ENCODE measurements at places on chromosomes 6 and 20.
A peak's percentile ranks its signal among the peaks of the same experiment; 100 is the strongest.

- DNase-seq: no peak
Measured at GRCh38 chr6:46035242-46035641, 19.6 kb upstream of the CLIC5 start.

DNA sequence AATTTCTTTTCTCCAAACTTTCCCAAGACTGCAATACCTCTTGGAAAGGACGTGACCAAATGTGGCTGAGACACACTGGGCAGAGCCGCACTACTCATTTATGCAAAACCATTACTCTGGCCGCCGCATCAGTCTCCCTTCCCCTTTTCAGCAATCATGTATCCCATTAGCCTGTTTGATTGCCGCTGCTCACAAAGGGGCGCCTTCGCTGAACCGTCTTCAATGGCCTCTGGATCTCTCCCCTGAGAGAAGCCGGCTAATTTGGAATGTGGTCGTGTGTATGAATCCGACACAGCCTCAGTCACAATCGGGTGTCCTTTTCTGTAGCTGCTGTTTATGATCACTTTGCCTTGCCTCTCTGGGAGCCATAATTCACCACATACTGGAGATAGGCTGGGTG, 361.1 kb downstream of the ZFAND3 start:
- no peak for DNase-seq

DNA sequence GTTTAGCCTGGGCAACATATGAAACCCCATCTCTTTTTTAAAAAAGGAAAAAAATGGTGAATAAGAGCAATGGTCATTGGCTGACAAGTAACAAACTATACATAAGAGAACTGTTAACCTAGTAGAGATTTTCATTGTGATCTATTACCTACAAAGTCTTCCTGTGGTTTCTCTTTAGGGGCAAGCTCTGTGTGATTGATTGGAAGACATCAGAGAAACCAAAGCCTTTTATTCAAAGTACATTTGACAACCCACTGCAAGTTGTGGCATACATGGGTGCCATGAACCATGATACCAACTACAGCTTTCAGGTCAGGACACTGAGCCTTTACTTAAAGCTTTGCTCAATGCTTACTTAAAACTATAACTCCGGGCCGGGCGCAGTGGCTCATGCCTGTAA, 19.2 kb downstream of the MGME1 start:
- DNase-seq: no peak

DNA sequence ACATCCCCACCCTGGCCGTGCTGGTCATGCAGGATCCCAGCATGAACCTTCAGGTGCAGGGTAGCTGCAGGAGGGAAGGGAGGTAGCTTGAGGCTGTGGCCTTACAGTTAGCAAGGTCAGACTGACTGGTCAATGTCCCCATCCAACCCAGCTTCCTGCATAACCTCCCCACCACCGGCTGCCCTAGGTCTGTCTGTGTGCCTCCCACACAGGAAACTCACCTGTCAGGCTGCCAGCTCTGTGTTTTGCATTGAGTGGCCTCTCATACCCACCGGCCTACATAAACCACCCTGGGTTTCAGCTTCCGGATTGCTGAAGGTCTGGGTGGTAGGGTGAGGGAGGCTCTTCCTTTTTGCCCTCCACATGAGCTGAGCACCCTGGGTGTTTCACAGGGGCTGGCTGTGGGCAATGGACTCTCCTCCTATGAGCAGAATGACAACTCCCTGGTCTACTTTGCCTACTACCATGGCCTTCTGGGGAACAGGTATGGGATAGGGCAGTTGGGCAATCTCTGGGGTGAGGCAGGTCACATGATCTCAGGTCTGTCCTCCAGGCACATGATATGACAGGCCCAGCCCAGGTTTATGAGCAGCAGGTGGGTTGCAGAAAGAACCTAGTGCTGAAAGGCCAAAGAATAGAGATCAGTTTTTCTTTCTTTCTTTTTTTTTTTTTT, 1.8 kb downstream of the CTSA start:
- no peak for DNase-seq

DNA sequence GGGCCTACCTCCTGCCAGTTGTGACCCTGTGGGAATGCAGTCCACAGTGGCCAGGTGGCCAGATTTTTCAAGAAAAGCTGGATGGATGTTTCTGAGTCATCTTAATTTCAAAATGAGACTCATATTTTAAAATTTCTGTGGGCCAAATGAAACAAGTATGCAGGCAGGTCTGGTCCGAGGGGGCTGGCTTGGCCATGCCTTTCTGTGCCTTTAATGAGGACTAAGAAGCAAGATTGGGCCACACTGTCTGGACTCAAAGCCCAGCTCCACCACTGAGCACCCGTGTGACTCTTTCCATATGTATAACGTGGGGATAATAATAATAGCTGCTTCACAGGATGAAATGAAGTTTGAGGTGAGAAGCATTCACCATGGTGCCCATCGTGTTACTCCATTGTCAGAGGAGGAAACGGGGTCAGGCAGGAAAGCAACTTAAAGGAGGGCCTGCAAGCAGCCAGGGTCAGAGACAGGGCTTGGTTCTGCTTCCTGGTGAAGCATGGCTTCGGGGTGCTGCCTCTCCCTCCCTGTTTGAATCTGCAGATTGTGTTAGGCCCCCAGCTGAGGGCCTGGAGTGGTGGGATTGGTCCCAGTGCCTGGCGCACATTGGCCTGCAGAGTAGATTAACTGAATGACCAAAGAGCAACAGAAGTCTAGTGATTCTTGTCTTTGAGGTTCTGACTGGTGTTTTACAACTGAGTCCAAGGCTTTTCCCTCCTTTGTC, 3.8 kb downstream of the SOX12 start:
- no peak for DNase-seq

DNA sequence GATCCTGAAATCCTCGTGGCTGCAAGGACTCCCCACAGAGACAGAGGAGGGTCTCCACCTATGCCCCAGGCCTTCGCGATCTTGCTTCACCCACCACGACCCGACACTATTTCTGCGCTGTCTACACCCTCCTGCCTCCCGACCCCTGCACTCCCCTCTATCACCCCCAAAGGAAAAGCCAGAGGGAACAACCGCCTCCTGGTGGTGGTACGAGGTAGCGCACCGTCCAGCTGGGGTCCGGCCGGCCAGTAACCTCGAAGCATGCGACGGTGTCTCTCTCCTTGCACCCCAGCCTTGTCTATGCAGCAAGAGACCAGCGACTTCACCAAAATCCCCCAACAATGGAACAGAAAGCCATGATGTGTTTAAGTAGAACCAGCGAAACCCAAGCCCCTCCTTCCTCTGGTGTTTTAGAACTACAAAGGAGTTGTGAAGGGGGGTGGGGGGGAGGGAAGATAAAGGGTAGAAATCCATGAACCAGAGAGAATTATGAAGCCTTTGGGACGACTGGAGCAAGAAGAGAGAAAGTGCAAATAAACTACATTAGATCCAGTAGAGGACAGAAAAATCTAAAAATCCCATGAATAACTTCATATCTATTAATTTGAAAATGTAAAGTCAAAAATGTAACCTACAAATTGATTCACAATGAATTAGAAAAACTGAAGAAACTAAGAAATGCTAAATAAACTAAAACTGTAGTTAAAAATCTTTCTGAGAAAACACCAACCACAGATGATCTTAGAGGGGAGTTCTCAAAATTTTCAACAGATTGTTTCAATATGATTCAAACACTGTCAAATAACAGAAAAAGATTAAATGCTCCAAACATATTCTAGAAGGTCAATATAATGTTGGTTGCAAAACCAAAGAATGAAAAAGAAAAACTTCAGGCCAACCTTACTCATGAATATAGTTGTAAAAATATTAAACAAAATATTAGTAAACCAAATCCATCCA, 168.0 kb downstream of the CDK19 start:
- DNase-seq: no peak

DNA sequence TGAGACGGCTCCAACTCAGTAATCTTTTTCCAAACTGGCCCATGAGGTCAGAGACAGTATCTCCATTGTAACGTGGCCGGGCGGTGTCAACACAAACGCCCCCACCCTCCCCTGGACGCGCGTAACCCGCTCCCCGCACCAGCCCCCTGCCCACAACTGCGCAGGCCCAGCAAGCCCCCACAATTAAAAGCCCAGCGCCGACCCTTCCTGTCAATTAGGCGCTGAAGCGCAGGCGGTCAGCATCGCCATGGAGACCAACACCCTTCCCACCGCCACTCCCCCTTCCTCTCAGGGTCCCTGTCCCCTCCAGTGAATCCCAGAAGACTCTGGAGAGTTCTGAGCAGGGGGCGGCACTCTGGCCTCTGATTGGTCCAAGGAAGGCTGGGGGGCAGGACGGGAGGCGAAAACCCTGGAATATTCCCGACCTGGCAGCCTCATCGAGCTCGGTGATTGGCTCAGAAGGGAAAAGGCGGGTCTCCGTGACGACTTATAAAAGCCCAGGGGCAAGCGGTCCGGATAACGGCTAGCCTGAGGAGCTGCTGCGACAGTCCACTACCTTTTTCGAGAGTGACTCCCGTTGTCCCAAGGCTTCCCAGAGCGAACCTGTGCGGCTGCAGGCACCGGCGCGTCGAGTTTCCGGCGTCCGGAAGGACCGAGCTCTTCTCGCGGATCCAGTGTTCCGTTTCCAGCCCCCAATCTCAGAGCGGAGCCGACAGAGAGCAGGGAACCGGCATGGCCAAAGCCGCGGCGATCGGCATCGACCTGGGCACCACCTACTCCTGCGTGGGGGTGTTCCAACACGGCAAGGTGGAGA, at the start of the genes HSPA1A and HSPA1L:
Gene HSPA1A (plus strand): TSS at position 519 of the 814 bp plus-strand sequence. CDS start 214 bp downstream, at position 733.
Gene HSPA1L (minus strand): TSS at position 259 of the 814 bp plus-strand sequence. CDS start 3,311 bp downstream, outside the sequence.
- peak; percentile 97 for DNase-seq

DNA sequence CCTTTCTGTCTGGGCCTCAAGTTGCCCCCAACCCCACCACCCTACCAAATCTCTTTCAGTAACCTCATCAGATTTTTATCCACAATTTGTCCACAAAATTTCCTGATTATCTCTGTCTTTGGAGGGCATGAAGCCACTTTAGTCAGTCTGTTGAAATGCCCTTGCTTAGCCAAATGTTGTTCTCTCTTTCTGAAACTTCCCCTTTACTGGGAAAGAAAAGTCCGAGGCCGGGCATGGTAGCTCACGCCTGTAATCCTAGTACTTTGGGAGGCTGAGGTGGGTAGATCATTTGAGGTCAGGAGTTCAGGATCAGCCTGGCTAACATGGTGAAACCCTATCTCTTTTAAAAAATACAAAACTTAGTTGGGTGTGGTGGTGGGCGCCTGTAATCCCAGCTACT, 33.8 kb downstream of the TOMM6 start:
- DNase-seq: no peak

DNA sequence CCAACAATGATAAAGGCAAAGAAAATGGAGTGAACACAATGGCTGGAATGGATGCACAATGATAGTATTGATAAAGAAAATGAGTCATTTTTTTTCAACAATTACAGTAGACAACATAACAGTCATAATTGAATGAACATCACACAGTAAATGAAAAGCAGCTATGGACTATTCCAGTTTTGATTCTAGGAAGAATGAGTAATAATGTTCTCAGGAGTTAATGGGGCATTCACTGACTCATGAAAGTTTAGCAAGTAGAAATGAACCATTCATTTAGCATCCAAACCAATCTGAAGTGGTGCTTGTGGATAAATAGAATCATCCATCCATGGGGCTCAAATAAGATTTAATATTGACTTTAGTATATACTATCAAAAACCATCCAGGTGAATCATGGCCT, 1029.5 kb upstream of the GJE1 start:
- peak; percentile 51 for DNase-seq

- no peak for DNase-seq
Measured at GRCh38 chr6:44038543-44039065, 88.6 kb downstream of the MRPL14 start.

DNA sequence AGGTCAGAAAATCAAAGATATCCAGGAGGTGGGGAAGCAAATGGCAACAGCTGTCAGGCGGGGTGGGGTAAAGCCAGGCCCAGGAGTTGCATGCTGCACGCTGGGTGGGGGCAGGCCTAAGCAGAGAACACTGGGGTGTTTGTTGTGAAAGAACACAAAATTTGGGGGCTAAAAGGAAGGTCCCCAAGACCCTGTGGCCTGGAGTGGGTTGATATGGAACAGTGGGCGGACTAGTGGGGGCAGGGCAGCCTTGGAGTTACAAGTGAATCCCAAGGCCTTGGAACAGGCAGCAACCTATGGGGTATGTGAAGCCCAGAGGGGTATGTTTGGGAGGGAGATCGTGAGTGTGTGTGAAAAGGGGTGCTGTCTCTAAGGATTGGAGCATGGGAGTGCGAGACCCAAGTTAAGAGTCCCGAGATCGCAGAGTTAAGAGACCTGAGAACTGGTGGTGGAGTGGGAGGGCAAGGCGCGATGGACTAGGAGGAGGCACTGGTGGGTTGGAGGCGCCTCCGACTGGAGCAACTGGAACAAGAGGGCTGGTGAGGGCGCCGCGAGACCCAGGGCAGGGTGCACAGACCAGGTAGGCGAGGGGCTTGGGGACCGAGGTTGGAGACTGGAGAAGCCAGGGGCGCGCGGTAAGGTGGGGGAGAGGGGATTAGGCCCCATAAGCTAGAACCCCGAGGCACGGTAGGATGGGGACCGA, 658 bp downstream of the CUL7 start:
- no peak for DNase-seq

GRCh38 chr20:43835944-43836508, 78.6 kb upstream of the TOX2 start:
- DNase-seq: no peak

GRCh38 chr6:147722158-147722557, 213.7 kb downstream of the SAMD5 start:
- DNase-seq: no peak

GRCh38 chr20:6767536-6768227, at the start of gene BMP2:
Gene BMP2, plus strand, starts transcription at chr20:6767686. Its CDS starts 2,441 bp downstream, at chr20:6770127.
- DNase-seq: peak; percentile 72

DNA sequence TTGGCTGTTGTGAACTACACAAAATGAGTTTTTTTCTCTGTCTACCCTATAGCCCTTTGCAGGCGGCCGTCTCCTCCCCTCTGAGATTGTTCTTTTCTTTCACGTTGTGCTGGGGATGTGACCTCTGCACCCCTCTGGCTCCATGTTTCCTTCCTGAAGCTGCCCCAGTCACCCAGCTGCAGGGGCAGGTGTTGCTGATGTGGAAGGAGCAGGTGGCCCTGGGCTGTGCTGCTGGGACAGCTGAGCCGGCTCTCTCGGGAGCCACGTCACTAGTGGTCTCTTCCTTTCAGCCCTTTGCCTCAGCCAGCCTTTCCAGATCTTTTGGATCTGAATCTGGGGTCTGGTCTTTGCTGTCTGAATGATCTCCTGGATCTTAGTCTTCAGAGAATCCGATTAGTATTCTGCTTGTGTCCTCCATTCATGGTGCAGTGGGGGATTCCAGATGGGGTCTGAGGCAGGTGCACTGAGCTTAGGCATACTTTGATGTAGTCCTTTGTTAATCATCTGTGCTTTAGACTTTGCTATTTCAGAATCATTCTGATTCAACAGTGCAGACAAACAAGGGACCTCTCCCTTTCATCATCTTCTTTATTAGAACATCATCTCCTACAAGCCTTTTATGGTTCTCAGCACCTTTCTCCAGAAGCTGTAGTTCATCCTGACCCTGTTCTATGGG, 31.4 kb downstream of the TMEM181 start:
- DNase-seq: no peak

DNA sequence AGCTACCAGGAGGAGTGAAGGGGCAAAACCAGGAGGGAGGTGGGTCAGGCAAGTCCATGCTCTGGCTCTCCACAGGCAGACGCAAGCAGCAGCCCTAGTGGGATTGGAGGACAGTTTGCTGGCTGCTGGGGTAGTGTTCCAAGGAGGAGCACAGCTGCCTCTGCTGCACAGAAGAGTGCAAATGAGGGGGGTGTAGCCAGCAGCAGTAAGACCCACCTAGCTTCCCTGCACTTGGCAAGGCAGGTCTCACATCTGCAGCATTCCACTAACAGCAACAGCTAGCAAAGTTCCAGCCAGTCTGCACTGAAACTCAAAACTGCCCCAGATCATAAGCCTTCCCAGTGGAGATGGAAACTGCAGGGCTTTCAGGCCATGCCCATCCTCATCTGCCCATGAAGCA, 405.0 kb downstream of the UTRN start:
- DNase-seq: no peak

Measured in NCI-H1930 (cell line).